Activated CD8-positive, alpha-beta memory T cell treated with anti-CD3 and anti-CD28 coated beads for 4 hours (primary cell): ENCODE measurements at places on chromosomes 4 and X.
A peak's percentile ranks its signal among the peaks of the same experiment; 100 is the strongest.

DNA sequence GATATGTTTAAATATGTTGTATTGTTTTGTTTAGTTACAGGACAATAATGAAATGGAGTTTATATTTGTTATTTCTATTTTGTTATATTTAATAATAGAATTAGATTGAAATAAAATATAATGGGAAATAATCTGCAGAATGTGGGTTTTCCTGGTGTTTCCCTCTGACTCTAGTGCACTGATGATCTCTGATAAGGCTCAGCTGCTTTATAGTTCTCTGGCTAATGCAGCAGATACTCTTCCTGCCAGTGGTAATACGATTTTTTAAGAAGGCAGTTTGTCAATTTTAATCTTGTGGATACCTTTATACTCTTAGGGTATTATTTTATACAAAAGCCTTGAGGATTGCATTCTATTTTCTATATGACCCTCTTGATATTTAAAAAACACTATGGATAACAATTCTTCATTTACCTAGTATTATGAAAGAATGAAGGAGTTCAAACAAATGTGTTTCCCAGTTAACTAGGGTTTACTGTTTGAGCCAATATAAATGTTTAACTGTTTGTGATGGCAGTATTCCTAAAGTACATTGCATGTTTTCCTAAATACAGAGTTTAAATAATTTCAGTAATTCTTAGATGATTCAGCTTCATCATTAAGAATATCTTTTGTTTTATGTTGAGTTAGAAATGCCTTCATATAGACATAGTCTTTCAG lies 26.9 kb downstream of the NUDT6 start:
- DNase-seq, result no peak

DNA sequence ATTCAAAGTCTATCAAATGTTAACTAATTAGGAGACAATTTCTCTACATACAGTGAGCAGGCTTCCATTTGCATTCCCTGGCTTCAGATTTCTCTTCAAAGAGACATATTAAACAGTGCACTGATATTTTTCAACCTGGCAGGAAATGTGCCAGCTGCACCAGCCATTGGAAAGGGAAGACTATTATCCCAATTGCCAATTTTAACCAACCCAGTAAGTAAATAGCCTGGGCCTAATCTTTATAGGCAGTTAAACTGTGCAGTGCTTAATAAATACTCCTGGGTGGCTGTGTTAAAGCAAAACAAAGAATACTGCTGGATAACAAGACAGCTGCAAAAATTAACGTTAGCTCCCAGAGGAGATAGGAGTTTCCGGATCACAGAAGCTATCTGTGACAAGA lies 111.9 kb upstream of the GALNT7 start:
- DNase-seq, result no peak

GRCh38 chr4:55730280-55730931 lies 89.2 kb upstream of the EXOC1L start:
- no peak for DNase-seq

DNA sequence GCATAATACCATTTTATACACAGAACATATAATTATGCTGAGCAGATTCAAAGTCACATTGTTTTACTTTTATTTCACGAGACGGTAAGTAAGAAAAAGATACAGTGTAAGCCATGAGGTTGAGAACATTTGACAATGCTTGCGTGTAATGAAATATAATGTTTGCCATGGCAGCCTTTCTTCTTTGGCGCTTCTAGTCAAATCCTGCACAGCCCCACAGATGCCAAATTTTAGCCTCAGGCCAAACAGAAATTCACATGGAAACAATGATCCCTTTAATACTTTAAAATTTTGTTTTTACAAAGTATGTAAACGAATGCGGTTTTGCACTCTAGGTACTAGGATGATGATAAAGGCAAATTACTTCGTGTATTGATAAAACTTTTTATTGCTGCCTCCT lies 502.7 kb upstream of the SMIM31 start:
- no peak for DNase-seq

- no peak for DNase-seq
These were observed 9.4 kb downstream of the SCD5 start for GRCh38 chr4:82789025-82789776.

- no peak for DNase-seq
These were observed 358.5 kb downstream of the SPOCK3 start for GRCh38 chr4:166875821-166876220.

GRCh38 chrX:105109936-105110335 lies 110.6 kb downstream of the TEX13A start:
- DNase-seq, result no peak

DNA sequence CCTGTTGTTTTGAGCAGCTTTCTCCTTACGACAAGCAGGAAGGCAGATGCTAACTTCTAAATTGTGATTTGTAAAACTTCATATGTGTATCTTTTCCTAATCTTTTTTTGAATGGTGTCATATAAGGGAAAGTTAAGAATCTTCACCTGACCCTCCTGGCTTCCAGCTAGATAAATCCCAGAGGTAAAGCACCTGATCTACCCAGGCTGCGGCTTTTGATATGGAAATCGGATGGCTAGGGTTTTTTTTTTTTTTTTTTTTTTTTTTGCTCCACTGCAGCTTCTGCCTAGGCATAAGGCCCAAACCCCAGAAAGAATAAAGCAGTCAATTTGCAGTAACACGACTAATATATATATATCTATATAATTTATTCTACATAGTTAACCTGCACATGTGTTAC lies 10.0 kb downstream of the MAB21L2 start:
- DNase-seq, result no peak

- DNase-seq, result no peak
These were observed 174.2 kb upstream of the HAND2 start for GRCh38 chr4:173704201-173704600.

- no peak for DNase-seq
These were observed 2.9 kb upstream of the SEPSECS start for GRCh38 chr4:25163196-25163595.

DNA sequence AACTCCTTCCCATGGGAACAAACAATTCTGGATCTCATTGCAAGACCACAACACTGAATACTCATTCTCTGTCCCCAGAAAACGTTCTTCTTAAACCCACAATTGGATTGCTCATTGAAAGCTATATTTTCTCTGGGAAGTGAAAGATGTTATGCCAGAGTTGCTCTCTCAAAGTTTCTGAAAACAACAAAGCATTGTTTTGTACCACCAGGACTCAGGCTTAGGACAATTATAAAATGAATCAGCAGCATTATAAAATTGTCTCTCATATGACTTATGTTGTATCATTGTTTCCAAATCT lies 26.5 kb downstream of the TFDP3 start:
- DNase-seq, result no peak

GRCh38 chrX:47683184-47683828 lies 24.3 kb upstream of the UXT start:
- no peak for DNase-seq

DNA sequence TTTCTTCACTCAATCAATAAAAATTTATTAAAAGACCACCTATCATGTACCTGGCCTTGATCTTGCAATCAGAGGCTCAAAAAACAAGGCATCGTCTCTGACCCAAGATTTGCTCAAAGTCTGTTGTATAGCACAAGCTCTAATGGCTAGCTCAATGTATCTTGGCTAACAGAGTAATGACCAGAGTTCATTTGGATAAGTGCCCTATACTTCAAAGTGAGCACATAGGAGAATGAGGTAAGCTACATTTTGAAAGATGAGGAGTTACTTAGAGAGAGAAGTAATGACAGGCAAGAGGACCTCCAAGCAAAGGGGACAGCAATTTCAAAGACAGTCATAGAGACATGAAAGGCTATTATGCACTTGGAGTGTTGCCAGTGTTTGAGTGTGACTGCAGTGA lies 22.9 kb upstream of the GABRQ start:
- DNase-seq, result no peak

DNA sequence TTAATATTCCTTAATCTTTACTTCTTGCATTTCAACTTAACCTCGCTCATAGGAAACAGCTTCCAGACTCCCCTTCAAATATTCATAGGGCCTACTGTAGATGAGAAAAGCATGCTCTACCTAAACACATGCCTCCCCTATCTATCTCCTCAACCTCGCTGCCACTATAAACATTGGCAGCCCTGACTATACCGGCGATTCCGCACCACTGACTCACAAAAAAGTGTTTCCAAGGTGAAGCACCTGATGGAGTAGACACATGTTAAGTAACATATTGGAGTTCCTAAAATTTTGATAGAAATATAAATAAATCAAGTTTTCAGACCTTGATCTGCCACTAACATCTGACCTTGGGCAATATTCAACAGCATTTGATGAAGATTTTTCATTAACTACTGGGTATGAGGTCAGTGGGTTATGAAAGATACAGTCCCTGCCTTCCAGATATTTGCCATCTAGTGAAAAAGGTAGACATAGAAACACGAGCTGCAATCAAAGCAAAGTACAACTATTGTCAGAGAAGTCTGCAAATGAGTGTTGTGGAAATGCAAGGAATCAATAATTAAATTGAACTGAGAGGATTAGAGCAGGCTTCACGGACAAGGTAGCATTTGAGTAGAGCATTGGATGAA lies 184.2 kb downstream of the MAML3 start:
- DNase-seq, result no peak

DNA sequence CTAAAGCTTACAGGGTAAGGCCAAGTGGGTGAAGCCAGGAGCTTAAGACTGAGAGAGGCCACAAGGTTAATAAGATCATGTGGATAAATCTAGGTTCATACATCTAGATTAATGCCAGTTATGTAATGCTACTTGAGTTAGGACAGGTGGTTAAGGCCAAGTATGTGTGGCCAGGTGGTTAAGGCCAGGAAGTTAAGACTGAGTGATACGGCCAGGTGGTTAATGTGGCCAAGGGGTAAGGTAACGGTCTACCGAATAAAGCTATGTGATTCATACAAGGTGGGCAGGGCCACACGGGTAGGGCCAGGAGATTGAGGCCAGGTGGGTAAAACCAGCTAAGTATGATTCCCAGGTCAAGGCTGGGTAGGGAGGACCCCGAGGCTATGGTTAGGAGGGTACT lies 223.0 kb downstream of the TACR3 start:
- DNase-seq, result no peak

DNA sequence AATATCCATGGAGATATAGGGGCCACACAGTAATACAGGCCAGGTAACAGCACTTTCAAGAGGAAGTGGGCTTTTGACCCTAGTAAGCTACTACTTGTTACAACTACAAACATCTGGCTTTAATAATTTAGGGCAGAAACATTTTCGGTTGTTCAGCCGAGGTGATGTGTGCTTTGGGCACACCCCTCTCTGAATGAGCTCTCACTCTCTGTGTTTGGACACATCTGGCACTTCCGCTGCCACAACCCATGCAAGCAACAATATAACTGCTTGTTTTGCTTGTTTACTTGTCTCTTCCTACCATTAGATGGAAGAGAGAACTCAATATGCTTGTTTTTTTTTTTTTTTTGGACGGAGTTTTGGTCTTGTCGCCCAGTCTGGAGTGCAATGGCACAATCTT lies 277.2 kb downstream of the HS3ST1 start:
- DNase-seq, result no peak

GRCh38 chr4:171636606-171637005 lies 176.6 kb upstream of the GALNTL6 start:
- no peak for DNase-seq

GRCh38 chr4:156672492-156673305 lies 298.9 kb downstream of the PDGFC start:
- no peak for DNase-seq

- no peak for DNase-seq
These were observed 43.0 kb upstream of the FAM9A start for GRCh38 chrX:8844157-8844556.

GRCh38 chr4:82677327-82677726 lies 115.5 kb upstream of the TMEM150C start:
- DNase-seq, result no peak

DNA sequence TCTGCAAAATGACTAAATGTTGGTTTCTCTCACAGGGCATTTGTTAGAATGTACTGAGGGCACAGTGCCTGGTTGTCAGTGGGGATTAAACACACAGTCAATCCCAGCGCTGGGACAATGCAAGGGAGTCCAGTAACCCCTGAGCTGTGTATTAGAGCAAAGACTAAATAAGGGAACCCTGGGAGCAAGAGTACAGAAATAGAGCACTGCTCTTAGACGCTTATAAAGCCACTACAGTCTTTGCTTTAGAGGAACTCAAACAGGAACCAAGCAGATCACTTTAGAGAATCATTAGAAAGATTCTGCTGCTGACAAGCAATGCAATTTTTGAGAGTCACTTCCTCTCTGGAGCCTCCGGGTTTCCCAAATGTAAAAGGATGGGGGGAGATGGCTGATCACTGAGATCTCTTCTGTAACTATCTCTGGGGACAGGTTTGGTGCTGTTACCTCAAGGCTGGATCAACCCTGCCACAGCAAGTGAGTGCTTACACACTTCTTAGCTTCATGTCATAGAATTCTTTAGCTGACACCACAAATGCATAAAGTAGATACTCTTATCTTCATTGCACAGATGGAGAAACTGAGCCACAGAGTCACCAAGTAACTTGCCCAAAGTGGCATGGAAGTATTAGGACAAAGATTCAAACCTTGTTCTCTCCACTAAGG lies 137.8 kb upstream of the CPEB2 start:
- no peak for DNase-seq

DNA sequence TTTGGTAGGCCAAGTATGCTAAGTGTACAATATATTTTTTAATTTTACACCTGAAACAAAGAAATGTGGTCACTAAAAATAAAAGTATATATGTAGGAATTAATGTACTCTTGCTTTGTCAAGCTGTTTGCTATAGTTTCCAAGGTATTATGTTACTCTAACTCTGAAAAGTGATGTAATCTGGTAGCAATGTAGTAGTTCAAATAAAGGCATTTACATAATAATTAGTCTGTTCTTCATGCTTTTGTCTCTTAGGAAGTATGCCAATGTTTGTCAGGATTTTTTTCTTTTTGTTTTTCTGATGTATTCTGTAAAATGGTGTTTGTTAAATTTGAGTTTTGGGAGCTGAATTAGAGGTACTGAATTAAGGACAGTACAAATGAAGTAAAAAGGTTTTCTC lies 89.5 kb downstream of the PLS3 start:
- DNase-seq, result no peak

GRCh38 chr4:121098266-121098665 lies 25.9 kb upstream of the NDNF start:
- no peak for DNase-seq

GRCh38 chr4:32341342-32341741 lies 1621.2 kb downstream of the PCDH7 start:
- no peak for DNase-seq

- DNase-seq, result peak; percentile 1
These were observed 763 bp downstream of the USP38 start for GRCh38 chr4:143185253-143186107.

GRCh38 chr4:48147621-48148020 lies 13.6 kb upstream of the TXK start:
- no peak for DNase-seq
